Smooth muscle cell of the brain vasculature (primary cell): ENCODE measurements at places on chromosomes 3 and 15.

GRCh38 chr15:44738340-44738984 is 2.1 kb downstream of the TRIM69 start:
- DNase-seq, result peak; percentile 37

DNA sequence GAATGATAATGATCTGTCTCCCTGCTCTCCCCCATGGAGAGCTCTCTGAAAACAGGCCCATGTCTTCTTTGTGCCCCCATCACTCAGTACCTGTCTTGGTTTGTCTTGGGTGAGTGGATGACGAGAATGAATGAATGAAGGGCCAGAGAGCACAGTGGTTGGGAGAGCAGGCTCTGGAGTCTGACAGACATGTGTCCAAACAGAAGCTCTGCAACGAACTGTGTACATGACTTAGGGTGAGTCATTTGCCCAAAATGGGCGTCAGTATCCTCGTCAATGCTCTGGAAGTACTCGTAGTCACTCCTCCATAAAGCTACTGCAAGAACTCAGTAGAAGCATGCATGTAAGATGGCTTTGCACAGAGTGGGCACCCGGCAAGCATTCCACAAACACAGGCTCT is 170.2 kb upstream of the TLE3 start:
- no peak for DNase-seq

- no peak for DNase-seq
These were observed 96.2 kb downstream of the CORO2B start for GRCh38 chr15:68674975-68675374.

GRCh38 chr3:73475717-73476116 is 149.0 kb downstream of the PDZRN3 start:
- no peak for DNase-seq

- DNase-seq, result no peak
These were observed 1.4 kb downstream of the ISLR2 start for GRCh38 chr15:74131628-74132413.
